ENCODE measurements at places on chromosomes 4 and X.

GRCh38 chrX:109714340-109714958 lies 18.6 kb downstream of the ACSL4 start:
- DNase-seq = no peak

GRCh38 chr4:125321709-125322365 lies 7.1 kb downstream of the FAT4 start:
- DNase-seq = no peak

- no peak for DNase-seq
Measured at GRCh38 chr4:150289198-150289597, 211.0 kb downstream of the DCLK2 start.

DNA sequence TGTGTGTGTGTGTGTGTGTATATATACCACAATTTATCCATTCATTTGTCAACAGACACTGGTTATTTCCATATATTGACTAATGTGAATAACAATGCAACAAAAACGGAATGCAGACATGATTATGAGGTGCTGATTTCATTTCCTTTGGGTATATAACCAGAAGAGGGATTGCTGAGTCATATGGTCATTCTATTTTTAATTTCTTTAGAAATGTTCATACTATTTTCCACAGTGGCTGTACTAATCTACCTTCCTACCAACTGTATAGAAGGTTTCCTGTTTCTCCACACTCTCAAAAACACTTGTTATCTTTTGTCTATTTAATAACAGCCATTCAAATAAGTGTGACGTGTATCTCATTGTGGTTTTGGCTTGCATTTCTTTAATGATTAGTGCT lies 269.9 kb downstream of the OPHN1 start:
- no peak for DNase-seq

DNA sequence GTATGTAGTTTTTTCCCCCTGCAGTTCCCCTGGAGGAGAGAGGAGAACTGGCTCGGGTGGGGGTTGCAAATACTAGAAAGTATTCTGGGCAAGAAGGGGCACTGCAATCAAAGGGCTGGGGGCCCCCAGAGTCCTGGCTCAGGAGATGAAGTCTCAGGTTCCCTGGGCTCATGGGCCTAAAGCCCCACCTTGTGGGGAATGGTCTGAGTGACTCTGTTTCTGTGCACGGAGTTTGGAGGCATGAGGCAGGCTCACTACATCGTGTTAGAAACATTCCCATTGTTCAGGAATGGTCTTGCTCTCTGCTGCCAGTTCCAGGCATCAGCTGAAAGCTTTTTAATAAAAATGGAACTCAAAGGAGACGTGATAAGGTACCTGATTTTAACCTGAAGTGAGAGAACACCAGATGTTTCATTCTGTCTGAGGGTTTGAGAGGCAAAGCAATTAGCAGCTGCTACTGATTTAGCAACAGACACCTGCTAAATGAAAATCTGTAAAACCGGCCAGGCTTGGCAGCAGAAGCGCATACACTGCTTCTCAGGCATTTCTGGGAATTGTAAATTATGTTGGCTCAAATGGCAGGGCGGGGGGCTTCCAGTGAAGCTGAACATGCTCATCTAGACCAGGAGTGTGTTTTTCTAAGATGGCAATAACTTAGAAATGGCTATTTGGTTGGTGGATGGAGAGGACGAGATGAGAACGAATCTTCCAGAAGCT lies 122.7 kb downstream of the TMEM164 start:
- no peak for DNase-seq

GRCh38 chr4:94420356-94420755 lies 31.4 kb upstream of the PDLIM5 start:
- DNase-seq = no peak

DNA sequence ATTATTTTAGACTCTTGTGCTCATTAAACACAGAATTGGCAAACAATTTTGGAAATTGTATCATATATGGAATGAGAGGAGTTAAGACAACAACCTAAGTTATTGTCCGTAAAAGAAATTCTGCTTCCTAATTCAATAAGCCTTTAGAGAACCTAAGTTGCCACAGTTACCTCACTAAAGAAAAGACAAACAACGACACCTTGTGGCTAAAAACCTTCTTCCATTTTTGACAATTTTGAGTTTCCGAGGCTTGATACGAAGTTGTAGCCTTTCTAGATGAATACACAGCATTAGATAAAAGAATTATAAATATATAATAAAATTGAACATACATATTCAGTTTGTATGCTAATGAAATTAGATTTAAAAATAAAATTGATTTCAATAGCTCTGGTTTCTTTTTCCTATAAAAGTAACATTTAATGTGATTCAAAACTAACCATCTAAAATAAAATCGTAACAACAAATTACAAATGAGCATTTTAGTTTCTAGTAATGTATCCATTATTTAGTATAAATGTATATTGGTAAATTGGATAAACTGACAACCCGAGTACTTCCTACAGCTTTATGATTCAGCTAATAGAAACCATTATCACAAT lies 275.1 kb downstream of the GPM6A start:
- no peak for DNase-seq

- DNase-seq = no peak
Measured at GRCh38 chr4:152264106-152264505, 271.8 kb downstream of the FBXW7 start.

DNA sequence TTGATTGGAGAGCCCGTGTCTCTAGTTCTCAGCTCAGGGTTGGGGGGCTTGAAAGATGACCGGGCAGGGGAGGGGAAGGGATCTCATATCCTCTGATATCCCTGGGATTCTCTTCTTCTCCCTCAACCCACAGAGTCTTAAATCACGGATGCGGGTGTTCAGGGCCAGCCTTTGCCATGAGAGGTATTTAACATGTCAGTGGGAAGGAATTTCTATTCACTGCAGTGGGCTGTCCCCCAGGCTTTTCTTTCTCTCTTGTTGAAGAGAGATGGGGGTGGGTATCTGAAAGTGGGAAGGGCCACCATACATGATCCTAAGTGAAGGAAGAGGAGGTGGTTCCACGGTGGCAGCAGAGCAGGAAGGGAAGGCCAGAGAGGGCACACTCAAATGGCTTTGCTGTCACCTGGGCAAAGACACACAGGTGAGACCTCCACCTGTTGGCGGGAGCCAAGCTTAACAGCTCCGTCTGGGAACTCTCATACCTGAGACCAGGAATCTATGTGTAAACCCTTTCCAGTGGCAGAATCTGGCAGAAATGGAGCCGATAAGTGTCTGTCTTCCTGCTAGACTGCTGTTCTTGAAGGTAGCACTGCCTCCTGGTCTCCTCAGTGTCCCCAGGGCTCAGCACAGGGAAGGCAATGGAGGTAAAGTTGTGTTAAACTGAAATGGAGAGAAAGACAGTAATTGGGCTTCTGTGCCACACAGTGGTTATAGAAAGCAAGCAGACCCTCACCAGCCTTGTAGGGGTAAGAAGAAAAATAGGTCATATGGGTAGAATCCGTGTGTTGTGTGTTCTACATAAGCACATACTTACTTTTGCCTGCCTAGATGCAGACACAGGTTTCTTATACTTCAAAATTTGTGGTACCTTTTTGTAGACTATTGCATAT lies 49.4 kb downstream of the RHOH start:
- DNase-seq = no peak
